ENCODE measurements at places on chromosomes 2 and 18.
A peak's percentile ranks its signal among the peaks of the same experiment; 100 is the strongest.

- no peak for DNase-seq
These were observed 16.9 kb downstream of the LDLRAD4 start for GRCh38 chr18:13235421-13235831.

DNA sequence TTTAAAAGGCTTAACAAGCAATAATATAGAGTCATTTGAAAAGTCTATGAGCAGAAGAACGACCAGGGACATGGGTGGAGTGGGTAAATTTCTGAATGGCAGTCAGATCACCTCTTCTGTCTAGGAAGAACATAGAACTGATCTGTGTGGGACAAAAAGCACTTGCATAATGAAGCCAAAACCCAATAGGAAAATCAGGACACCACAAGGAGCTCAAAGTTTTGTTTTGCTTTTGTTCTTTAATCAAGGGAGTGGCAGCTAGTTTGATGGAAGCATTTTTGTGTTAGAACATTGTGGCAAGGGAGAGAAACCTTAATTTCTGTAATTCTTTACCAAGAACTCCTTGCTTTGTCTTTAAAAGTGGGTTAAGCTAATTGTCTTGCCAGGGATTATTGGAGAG is 240.2 kb upstream of the TANK start:
- no peak for DNase-seq

- DNase-seq: no peak
These were observed 233.7 kb upstream of the HNRNPA3 start for GRCh38 chr2:176978921-176979320.

DNA sequence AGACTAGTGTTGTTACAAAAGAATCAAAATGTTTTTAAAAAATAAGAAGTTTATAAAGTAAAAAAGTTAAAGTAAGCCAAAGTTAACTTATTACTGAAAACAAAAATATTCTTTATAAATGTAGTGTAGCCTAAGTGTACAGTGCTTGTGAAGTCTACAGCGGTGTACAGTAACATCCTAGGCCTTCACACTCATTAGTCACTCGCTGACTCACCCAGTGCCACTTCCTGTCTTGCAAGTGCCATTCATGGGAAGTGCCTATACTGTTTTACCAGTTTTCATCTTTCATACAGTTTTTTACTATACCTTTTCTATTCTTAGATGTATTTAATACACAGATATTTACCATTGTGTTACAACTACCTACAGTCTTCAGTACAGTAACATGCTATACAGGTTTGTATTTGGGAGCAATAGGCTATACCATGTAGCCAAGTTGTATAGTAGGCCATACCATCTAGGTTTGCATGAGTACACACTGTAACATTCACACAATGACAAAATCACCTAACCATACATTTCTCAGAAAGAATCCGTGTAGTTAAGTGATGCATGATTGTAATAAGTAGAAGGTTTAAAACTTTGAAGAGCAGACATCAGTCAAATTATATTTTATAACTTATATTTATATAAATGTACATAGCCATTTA is 13.4 kb downstream of the SERPINB7 start:
- no peak for DNase-seq

DNA sequence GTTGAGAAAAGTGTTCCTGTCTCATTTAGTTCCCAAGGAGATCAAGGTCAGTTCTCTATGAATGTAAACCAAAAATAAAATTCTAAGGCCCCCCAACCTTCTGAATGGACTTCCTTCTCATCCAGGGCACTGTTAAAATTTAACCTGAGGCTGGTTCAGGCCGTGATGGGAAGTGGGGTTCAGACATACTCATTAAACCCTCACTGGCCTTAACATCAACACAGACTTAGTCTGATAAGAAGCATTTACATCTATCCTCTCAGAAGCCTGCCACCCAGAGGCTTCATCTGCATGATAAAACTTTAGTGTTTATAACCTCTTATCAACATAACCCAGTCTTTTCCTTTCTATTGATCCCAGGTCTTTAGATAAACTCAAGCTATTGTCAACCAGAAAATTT is 22.4 kb downstream of the ITSN2 start:
- no peak for DNase-seq

- no peak for DNase-seq
These were observed 89.6 kb upstream of the PPP1CB start for GRCh38 chr2:28662044-28662443.

GRCh38 chr2:11829324-11829946 is 83.0 kb downstream of the LPIN1 start:
- DNase-seq: peak; percentile 58

GRCh38 chr2:149224543-149224942 is 105.8 kb upstream of the LYPD6 start:
- no peak for DNase-seq

- no peak for DNase-seq
These were observed 55.7 kb upstream of the FAM237A start for GRCh38 chr2:206586609-206587008.

- DNase-seq: no peak
These were observed 524.4 kb downstream of the BCL11A start for GRCh38 chr2:60028849-60029565.

- no peak for DNase-seq
These were observed 32.3 kb downstream of the ASXL2 start for GRCh38 chr2:25845843-25846505.

DNA sequence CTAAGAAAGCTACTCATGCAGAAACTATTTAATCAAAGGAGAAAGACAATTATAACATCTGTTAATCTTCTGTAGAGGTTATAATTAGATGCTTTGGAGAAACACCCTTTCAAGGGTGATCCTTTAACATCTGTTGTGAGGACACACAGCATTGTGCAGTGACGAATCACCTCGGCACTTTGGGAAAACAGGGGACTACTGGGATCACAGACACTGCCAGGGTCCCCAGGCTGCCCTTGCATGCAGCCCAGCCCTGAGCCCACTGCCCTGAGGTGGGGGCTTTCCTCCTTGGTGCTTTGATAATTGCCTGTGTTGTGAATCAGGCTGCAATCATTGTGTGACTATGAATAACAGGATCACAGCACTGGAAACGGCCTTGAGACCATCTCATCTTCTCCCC is 10.6 kb downstream of the NCKAP5 start:
- DNase-seq: no peak

GRCh38 chr18:72674710-72675109 is 130.6 kb upstream of the CBLN2 start:
- DNase-seq: no peak

DNA sequence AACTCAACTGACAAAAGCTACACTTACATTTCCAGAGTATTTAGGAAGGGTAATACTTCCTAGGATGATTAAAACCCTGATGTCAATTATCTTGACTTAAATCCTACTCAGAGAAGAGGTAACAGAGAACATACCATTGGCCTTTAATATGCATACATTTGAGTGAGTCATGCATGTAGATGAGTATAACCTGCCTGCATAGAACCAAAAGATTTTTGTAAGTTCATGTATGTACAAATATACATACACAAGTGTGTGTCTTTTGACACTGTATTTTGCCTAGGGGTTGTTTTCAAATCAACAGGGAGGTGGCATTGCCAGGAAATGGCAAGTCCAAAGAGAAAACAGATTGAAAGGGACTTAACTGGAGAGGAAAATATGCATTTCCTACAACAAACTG is 6.1 kb downstream of the BMP10 start:
- DNase-seq: no peak

DNA sequence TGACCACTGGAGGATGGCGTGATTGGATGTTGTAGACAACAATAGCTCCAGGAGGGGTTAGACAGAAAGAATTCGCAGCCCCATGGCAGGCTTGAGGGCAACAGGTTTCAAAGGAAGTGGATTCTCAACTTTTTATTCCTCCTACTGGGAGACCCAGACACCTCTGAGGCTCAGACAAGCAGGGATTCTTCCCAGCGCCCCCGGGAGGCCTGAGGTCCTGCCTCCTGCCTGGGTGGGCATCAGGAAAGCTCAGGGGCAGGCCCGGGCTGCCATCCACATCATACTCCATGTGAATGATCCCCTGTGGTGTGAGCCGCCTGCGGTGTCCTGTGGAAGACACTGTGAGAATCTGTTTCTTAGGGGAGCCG is 203.5 kb downstream of the CYP26B1 start:
- DNase-seq: no peak

GRCh38 chr2:68994864-68995263 is 18.1 kb upstream of the ANTXR1 start:
- DNase-seq: no peak

GRCh38 chr18:2510416-2510815 is 60.9 kb downstream of the METTL4 start:
- DNase-seq: no peak

GRCh38 chr2:15238028-15238427 is 323.1 kb downstream of the NBAS start:
- no peak for DNase-seq

GRCh38 chr2:200321780-200322534 is 15.5 kb downstream of the SPATS2L start:
- DNase-seq: no peak

GRCh38 chr2:118847762-118848172 is 319 bp upstream of the EN1 start:
- DNase-seq: no peak

Data from RPMI8226 (cell line).